ENCODE measurements at places on chromosomes 3 and 15.
A peak's percentile ranks its signal among the peaks of the same experiment; 100 is the strongest.

- DNase-seq, result no peak
These were observed 204.7 kb upstream of the BHLHE40 start for GRCh38 chr3:4774531-4774930.

- no peak for DNase-seq
These were observed 54.5 kb downstream of the CPN2 start for GRCh38 chr3:194296454-194297263.

DNA sequence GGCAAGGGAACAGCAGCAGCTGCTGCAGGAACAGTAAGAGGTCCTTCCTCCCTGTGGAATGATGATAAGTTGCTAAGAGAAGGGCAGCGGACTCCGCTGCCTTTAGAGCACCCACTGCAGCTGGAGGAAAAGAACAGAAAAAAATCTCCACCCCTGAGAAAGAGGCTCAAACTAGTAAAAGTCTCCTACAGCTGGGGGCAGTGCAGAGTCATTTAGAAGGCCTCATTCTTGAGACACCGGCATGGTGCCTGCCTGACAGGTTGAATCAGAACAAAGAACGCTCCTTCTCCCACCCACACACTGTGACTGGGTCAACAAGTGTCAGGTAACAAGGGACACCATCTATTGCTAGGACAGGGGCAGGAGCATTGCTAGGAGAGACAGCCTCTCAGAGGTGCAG lies 188.4 kb downstream of the ABHD5 start:
- DNase-seq, result no peak

DNA sequence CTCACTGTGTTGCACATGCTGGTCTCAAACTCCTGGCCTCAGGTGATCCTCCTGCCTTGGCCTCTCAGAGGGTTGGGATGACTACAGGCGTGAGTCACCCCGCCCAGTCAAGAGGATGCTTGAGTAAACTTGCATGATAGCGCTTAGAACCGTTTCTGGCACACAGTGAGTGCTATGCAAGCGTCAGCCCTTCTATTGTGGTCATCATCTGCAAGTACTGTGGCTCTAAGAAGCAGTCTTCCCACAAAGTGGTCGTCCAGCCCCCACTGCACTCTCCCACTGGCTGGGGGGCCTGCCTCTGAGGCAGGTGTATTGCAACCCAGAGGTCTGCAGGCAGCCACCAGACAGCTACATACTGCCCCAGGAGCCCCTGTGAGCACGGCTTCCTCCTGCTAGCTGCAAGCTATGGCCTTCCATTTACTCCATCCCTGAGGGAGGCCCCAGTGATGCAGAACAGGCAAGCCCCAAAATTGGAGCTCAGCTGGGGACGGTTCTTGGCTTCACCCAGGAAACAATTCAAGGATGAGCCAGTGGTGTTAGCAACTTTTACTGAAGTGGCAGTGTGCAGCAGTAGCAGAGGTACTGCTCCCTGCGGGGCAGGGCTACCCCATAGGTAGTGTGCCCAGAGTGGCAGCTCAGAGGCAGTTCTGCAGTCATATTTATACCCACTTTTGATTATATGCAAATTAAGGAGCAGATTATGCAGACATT lies 95.4 kb downstream of the LSM3 start:
- no peak for DNase-seq

- no peak for DNase-seq
These were observed 32.9 kb downstream of the VGLL4 start for GRCh38 chr3:11610700-11611275.

DNA sequence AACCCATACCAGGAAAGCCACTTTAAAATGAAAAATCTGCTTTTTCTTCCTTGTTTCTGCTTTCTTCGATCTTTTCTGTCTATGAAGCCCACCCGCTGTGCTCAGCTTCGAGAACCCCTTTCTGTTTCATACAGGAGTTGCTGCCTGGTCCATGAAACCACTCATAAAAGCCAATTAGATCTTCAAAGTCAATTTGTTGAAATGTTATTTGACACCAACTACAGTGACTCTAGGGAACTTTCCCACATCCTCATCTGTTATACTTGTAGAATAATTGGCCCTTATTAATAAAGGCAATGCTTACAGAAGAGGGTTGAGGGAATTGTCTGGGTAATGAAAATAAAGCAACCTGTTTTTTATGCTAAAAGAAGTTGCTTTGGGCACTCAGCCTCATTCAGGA lies 523.6 kb downstream of the OCA2 start:
- DNase-seq, result no peak

DNA sequence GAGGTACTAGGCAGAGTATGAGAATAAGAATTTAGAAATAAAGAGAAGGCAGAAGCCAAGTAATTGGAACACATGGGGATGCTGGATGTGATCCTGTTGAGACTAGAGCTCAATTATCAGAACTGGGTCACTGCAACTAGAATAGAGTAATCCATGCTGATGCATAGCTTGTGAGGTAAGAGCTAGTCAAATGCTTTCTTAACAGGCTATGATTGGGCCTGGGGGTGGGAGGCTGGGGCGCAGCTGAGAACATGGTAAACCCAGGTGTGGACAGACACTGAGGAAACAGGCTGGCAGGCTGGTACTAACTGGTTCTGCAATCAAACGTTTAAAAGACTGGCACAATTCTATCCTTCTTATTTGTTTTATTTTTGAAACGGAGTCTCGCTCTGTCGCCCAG lies 50.5 kb upstream of the LRRFIP2 start:
- DNase-seq, result no peak

- no peak for DNase-seq
These were observed 229.0 kb upstream of the C2CD4B start for GRCh38 chr15:62394079-62394478.

DNA sequence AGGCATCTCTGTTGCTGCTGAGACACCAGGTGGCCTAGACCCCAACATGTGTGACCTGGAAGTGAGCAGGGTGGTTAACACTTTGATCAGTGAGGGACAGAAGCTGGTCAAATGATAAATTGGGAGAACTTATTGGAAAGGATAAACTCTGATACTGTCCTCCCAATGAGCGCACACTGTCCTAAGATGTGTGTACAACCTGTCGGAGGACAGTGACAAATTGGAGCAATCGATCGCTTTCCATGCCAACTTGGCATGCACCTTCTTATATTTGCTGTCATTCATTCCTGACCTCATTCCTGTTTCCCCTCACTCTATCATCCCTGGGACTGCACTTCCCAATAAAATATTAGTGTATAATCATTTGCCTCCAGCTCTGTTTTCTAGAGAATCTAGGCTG lies 198.7 kb upstream of the PROK2 start:
- no peak for DNase-seq

DNA sequence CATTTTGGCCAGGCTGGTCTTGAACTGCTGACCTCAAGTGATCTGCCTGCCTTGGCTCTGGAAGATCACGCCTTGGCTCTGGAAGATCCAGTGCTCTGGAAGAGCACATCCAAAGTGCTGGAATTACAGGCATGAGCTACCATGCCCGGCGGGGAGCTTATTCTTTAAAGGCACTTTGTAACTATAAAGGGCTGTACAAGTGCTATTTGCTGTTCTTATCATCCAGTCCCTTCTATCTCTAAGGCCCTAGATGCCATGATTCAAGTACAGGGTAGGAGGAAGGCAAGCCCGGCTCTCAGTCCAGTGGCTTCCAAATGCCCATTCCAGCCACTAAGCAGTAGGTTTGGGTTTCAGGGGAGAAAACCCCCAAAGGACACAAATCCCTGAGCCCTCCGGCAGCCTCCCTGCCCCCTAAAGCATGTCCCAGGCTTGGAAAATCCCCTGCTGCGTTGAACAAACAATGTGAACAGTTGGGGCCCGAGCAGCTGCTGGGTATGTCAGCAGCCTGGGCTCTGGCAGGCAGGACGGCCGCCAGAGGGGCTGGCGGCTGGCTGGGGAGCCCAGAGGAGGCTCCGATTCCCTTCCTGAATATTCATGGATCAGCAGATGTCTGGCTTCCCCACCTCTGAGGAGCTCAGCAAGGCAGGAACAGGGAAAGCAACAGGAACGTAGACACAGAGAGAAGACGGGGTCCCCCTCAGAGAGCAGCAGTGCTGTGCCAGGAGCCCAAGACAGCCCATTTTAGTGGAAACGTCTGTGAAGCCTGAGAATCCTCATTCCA lies 7.7 kb downstream of the IGDCC4 start:
- DNase-seq, result no peak

DNA sequence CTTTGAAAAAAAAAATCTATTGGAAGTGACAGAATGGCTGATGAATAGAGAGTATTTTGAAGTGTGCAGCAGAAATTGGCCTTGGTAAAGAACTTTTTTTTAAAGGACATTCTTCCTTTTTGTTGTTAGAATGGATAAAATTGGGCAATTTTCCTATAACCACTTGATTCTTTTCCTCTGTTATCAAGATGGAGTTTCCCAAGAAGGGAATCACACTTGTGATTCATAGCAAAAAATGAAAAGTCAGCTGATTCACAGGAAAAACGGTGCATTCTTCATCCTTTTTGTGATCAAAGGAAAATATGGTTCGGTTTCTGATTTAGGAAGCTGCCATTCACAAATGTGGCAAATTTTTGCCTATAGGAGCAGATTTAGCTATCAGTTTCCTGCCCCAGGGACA lies 486.8 kb downstream of the GBE1 start:
- DNase-seq, result no peak

GRCh38 chr3:308597-309321 lies 112.2 kb downstream of the CHL1 start:
- DNase-seq, result no peak

DNA sequence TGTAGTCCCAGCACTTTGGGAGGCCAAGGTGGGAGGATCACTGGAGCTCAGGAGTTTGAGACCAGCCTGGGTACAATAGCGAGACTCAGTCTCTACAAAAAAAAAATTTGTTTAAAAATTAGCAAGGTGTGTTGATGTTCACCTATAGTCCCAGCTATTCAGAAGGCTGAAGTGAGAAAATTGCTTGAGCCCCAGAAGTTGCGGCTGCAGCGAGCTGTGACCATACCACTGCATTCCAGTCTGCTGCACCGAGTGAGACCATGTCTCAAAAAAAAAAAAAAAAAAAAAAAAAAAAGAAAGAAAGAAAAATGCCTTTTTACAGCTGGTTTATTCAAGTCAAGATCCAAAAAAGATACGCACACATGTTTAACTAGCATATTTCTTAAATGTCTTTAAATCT lies 17.0 kb upstream of the MUC20 start:
- DNase-seq, result no peak

- DNase-seq, result no peak
These were observed 1.9 kb downstream of the PLOD2 start for GRCh38 chr3:146159037-146159436.

DNA sequence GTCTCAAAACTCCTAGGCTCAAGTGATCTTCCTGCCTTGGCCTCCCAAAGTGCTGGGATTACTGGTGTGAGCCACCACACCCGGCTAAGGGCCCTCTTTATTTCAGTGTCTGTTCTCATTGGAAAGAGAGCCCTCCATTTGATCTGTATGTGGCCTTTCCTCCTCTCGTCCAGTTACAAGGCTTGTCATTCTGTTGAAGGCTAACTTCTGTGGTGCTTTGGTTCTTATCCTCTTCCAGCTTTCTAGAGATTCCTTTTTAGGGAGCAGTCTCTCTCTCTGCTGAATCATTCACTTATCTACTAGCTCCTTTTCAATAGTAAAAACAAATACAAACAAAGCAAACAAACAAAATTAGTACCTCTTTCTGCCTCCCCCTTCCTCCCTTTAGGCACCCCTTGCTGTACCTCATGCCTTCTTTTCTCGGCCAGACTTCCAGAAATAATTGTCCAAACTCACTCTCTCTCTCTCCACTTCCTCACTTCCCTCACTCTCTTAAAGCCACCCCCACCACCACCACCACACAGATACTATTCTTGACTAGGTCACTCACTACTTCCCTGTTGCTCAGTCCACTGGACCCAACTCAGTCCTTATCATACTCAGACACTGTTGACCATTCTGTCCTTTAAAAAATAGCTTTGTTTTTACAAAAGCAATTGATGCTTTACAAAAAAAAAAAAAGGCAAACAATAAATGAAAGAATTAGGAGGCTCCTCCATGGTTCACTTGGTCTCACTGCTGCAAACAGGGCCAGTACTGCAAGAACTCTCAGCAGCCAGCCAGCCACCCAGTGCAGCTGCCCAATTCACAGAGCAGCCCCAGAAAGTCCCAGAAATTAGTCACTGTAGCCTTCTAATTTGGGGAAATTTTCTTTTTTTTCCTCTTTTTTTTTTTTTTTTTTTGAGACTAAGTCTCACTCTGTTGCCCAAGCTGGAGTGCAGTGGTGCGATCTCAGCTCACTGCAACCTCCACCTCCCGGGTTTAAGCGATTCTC lies 31.7 kb upstream of the RAB11A start:
- DNase-seq, result no peak

- no peak for DNase-seq
These were observed 52.1 kb downstream of the BSN start for GRCh38 chr3:49606427-49606826.

- peak; percentile 12 for DNase-seq
These were observed 319.9 kb upstream of the ICE2 start for GRCh38 chr15:60798821-60799220.

DNA sequence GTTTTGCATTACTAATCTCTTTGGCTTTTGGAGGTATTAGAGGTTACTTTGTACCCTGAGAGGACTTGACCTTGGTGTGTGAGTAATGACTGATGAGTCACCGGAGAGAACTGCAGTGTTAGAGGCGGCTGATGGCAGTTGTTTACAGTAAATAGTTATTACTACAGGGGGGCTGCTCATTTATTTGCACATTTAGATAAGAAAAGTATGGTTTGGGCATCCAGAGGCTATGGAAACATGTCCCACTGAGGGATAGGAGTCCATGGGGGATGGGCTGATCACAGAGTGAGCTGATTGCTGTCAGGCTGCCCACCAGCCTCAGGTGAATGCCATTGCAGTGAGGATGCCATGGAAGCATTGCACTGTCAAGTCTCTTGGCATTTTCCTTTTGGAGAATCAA lies 17.3 kb upstream of the STAC start:
- no peak for DNase-seq

DNA sequence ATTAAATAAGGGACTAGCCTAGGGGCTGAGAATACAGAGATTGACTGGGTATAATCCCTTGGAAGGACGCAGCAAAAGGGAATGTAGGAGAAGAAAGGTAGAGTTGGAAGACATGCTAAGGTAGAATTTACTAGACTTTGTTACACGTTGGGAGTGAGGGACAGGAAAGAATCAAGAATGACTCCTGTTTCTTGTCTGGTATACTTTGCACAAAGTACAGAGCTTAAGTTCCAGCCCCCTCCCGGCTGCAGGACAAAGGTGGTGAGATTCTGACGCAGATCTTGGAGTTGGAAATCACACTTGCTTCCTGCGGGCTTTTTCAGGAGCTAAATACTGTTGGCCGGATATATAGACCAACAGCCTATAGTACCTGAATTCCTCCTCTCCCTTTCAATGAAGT lies 895 bp downstream of the HYKK start:
- no peak for DNase-seq

- peak; percentile 82 for DNase-seq
These were observed 9.3 kb downstream of the STRA6 start for GRCh38 chr15:74193299-74193718.

- DNase-seq, result no peak
These were observed 62.9 kb downstream of the EFCAB12 start for GRCh38 chr3:129365296-129366136.

GRCh38 chr15:39312984-39313383 lies 267.9 kb upstream of the THBS1 start:
- DNase-seq, result no peak

GRCh38 chr15:47715856-47716445 lies 1.4 kb upstream of the SEMA6D start:
- no peak for DNase-seq

GRCh38 chr3:112649478-112649735 lies 8.5 kb upstream of the CCDC80 start:
- peak; percentile 65 for DNase-seq

GRCh38 chr3:56339671-56340070 lies 128.6 kb downstream of the ERC2 start:
- DNase-seq, result no peak
